NCI-H1436 (cell line): ENCODE measurements at places on chromosomes 16 and 17.
A peak's percentile ranks its signal among the peaks of the same experiment; 100 is the strongest.

- no peak for DNase-seq
These were observed 365.8 kb upstream of the DYNLRB2 start for GRCh38 chr16:80175011-80175410.

DNA sequence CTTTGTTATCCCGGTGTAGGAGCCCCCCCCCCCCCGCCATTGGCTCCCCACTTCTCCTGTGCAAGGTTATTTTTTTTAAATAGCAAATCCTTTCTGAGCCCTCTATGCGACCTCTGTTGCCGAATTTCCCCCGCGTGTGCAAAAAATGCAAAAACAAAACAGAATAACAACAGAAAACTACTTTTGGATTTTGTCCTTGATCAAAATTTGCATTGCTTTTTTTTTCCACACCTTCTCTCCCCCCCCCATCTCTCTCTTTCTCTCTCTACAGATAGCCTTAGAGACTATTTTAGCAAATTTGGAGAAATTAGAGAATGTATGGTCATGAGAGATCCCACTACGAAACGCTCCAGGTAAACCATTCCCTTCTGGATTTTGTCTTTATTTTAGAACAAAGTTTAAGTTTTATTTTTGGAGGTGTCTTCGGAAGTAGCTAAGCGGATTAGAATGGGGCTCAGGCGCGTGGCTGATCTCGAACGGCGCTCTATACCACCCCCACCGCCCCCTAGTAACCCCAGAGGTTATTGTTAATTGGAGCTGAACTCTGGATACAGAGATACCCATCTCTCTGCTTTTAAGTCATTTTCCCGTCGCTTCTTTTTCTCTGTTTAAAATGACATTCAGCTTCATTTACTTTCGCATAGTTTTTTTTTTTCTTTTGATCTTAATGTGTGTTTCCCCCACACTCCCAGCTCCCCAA is 1.0 kb downstream of the MSI2 start:
- no peak for DNase-seq

GRCh38 chr17:76714822-76715495 is 4.2 kb upstream of the MXRA7 start:
- peak; percentile 38 for DNase-seq

DNA sequence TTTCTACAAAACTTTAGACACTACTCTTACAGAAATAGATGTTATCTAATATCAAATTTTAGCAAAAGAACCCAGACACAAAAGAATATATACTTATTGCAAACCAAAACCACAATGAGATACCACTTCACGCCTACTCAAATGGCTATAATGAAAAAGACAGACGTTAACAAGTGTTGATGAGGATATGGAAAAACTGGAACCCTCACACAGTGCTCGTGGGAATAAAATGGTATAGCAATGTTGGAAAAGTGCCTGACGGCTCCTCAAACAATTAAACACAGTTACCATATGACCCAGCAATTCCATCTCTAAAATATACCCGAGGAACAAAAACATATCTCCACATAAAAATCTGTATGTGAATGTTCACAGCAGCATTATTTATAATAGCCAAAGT is 27.1 kb downstream of the USP31 start:
- DNase-seq: no peak

DNA sequence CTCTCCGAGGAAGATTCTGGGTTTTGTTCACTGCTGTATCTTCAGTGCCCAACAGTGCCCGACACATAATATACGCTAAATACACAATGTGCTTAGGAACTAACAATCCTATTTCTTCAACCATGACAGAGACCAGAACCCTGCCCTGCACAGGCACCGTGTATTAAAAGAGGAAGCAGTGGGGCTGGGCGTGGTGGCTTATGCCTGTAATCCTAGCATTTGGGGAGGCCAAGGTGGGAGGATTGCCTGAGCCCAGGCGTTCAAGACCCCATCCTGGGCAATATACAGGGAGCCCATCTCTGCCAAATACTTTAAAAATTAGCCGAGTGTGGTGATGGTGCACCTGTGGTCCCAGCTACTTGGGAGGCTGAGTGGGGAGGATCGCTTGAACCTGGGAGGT is 19.3 kb downstream of the ARL2BP start:
- DNase-seq: no peak
